RWPE2 (cell line): ENCODE measurements at places on chromosomes 1 and 21.

- DNase-seq, result peak; percentile 71
Measured at GRCh38 chr1:84253891-84254290, 47.6 kb upstream of the SAMD13 start.

DNA sequence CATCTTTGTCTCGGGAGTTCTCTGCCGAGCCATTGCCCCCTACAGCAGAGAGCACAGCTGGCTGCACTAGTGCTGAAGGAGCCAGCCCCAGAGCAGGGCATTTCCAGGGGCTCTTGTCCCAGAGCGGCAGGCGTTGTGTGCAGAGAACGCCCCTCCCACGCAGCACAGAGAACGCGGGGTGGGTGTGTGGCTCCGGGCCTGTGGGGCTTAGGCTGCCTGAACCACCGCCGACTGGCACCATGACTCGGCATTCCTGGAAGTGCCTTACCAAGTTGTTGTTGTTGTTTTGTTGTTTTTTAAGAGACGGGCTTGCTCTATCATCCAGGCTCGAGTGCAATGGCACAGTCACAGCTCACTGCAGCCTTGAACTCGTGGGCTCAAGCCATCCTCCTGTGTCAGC is 15.8 kb upstream of the DIP2A start:
- DNase-seq, result no peak

DNA sequence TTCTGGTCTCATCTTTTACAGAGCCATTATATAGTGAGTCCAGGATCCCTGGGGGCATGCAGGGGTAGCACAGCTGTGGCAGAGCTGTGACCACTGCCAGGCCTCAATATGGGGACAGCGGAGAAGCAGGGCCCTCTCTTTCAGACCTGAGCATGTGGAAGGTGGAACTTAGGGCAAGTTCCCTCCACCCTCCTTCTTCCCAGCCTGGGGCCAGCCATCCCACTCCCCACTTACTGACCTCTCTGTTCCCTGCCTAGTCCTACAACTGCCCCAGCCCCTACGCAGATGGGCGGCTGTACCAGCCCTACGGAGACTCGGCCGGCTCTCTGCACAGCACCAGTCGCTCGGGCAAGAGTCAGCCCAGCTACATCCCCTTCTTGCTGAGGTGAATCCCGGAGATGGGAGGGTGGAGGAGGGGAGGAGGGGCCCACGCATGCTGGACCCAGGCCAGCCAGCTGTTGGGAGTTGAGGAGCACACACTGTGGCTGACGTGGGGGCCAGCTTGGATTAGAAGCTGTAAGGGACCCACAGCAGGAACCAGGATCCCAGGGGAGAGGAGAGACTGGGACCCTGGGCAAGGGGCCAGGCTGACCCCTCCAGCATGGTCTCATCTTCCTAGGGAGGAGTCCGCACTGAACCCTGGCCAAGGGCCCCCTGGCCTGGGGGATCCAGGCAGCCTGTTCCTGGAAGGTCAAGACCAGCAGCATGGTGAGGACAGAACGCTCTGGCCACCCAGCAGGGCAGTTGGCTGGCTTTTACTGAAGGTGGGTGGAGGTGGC is 10.7 kb downstream of the PSRC1 start:
- DNase-seq, result no peak

- no peak for DNase-seq
Measured at GRCh38 chr1:54397090-54397591, 9.1 kb downstream of the SSBP3 start.

- DNase-seq, result peak; percentile 90
Measured at GRCh38 chr1:82388679-82389078, 587.9 kb downstream of the ADGRL2 start.

- no peak for DNase-seq
Measured at GRCh38 chr1:59290193-59290949, 6.5 kb upstream of the FGGY start.

DNA sequence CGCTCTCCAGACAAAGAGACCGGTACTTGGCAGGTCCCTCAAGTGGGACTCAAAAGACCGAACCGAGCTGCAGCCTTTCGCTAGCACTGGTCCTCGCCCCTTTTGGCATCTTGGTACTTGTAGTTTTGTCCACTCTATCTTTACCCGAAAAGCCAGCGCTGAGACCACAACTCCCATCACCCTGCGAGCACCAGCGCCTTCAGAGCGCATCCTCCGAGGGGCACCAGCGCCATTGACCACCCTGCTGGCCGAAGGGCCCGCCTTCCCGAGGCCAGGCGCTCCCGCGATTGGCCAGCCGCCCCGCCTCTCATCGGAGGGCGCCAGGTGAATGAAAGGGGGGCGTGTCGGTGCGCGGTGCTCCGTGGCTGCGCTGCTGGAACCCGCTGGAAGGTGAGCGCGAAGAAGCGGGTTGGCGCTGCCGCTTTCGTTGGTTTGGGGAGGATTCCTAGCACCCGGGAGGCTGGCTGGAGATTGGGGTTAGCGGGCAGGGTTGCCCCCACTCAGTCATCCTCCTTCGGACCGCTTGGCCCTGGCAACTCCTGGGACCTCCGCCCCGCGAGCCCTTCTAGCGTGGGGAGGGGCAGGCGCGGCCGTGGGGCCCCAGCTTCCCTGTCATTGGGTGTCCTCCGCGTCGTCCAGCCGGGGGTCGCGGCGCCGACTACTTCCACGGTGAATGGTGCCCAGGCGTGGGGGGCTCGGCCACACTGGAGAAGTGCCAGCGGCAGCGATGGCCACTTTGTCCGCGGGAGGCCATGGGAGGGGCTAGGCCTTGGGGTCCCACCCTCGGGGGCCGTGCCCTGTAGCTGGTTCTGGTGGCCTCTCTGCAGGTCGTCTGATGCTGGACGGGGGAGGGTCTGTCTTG is at the start of gene ZBTB8B:
ZBTB8B (plus strand) TSS at position 357 of the 862 bp plus-strand sequence. CDS start 5,553 bp downstream, outside the sequence.
- DNase-seq, result peak; percentile 87

GRCh38 chr1:175599212-175599705 is 144.1 kb downstream of the TNR start:
- no peak for DNase-seq

DNA sequence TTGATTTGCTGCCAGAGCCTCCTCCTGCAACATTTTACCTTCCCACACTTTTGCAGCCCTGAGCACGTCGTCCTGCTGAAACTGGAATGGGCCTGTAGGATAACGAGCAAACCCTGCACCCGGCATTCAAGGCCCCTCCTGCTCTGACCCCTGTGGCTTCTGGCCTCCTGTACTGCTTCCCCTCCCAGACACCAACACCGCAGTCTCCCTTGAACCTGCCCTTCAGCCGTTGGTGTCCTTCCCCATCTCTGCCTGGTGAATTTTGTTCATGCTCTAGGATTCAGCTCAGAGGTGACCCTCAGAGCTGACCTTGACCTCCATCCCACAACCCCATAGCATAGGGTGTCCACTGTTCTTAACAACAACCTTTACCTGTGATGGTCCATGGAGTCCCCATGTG is 535.1 kb downstream of the MATN1 start:
- no peak for DNase-seq

DNA sequence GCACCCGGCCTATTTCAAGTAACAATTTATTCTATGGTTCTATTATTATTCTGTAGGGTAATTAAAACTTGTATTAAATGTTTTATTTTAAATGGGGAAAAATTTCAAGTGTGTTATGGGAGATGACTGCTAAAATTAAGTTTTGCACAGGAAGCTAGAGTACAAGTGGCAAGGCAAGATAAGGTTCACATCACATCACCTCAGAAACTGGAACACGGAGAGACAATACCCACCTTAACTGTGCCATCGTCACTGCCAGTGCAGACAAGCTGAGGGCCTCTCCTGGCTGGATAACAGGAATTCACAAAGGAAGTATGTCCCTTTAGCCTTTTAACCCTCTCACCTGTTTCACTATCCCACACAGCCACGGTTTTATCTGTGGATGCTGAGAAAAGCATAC is 7.6 kb downstream of the SNRNP40 start:
- no peak for DNase-seq

DNA sequence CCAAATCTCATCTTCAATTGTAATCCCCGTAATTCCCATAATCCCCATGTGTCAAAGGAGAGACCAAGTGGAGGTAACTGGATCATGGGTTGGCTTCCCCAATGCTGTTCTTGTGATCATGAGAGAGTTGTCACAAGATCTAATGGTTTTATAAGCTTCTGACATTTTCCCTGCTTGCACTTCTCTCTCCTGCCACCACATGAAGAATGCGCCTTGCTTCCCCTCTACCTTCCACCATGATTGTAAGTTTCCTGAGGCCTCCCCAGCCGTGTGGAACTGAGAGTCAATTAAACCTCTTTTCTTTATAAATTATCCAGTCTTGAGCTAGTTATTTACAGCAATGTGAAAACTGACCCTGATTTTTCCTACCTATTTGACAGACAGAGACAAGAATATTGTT is 162.5 kb upstream of the SYT6 start:
- no peak for DNase-seq

DNA sequence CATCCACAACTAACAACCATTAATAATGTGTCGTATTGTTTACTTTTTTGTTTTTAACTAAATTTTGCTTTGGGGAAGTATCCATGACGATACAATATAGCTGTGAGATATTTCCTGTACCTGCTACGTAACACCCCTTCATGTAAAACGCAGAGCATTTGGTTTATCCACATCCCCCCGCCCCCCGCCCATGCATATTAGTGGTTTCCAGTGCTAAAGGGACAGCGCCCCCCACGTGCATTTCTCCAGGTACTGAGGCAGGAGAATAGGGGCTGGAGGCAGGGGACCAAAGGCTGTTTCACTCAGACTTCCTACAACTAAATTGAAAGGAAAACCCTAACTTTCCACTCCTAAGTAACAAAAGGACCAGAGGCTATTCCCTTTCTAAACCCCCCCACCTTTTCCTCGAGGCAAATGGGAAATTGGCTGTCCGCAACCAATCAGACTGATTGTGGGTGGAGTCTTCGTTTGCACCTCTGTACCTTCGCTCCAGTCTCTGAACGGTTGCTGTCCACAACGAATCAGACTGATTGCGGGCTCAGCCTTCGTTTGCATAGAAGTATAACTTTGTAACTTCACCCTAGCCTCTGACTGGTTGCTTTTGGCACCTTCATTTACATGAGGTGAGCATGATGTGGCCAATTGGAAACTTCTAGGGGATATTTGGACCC is 12.2 kb upstream of the RIPK4 start:
- no peak for DNase-seq

DNA sequence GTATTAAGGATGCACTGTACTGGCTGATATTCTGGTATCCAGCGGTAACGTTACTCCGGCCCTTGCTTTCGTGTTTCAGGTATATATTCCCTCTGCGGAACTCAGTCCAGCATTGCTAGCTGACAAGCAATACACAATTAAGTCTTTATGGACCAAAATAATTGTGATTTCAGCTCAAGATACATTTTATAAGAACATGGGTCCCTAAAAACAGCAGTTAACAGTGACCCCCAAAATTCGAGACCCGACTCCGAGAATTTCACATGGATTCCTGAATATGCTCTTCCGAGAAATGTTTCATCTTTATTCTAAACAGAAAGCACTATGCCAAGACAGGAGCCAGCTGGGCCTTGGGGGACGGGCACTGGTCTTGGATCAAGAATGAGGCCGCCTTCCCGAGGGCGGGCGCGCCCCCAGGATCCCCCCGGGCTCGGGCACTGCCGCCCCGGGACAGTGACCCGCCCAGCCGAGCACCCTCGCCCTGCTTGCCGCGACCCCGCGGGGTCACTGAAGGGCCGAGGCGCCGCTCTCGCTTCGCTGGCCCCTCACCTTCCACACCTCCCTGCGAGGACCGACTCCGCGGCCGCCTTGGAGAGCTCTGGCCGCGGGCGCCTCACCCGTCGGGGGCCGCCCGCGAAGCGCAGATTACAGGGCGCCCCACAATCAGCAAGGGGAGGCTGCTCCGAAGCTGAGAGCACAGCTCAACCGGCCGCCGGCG is 610 bp downstream of the SCYL3 start:
- no peak for DNase-seq

- DNase-seq, result no peak
Measured at GRCh38 chr1:19412654-19413053, 72.7 kb downstream of the CAPZB start.

GRCh38 chr1:245301162-245301580 is 146.4 kb downstream of the KIF26B start:
- DNase-seq, result no peak

- DNase-seq, result no peak
Measured at GRCh38 chr1:6144647-6145395, 35.3 kb downstream of the CHD5 start.

- no peak for DNase-seq
Measured at GRCh38 chr1:12040457-12041051, 21.3 kb downstream of the MIIP start.

DNA sequence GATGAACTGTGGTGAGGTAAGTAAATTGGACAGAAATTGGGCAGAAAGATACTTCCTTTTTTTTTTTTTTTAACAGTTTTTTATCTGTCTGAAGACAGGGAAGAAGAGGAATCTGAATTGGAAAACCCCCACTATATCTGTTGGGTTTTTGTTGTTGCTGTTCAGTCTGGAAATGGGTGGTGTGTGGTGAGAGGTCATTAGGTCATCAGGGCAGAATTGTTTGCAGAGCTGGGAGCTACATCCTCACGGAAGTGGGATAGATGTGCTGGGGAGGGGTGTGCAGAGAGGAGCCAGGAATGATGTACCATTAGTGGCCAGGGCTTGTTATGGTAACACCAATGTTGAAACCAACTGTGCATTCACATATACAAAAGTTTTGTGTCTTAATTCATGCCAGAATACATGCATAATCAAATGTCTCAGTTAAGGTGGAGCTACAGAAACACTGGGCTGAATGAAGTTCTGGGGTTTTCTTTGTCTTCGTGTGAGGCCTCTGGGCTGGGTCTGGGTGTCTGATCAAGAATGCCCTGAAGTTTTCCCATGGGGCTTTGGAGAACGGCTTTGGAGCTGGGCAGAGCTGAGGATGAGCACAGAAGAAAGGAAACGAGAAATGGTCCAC is 12.4 kb downstream of the USP25 start:
- no peak for DNase-seq

- DNase-seq, result no peak
Measured at GRCh38 chr1:185843986-185844385, 109.8 kb downstream of the HMCN1 start.

DNA sequence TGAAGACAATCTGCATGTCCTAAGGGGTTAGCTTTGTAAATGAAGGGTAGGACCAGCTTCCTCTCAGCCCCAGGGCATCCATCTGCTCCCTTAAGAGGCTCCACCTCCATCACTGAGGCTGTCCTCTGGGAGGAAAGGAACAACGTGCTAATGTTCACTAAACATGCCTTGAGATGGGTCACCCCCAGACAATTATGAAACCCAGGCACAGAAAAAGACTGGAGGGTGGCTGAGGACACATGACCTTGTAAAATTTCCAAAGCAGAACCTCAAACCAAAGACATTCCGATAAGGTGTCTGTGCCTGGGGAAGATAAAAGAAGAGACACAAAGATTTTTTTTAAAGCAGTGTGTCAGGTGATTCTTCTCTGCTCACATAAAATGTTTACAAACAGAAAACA is 37.6 kb upstream of the ZNF124 start:
- DNase-seq, result no peak
